ENCODE measurements at places on chromosomes 11 and 22.

DNA sequence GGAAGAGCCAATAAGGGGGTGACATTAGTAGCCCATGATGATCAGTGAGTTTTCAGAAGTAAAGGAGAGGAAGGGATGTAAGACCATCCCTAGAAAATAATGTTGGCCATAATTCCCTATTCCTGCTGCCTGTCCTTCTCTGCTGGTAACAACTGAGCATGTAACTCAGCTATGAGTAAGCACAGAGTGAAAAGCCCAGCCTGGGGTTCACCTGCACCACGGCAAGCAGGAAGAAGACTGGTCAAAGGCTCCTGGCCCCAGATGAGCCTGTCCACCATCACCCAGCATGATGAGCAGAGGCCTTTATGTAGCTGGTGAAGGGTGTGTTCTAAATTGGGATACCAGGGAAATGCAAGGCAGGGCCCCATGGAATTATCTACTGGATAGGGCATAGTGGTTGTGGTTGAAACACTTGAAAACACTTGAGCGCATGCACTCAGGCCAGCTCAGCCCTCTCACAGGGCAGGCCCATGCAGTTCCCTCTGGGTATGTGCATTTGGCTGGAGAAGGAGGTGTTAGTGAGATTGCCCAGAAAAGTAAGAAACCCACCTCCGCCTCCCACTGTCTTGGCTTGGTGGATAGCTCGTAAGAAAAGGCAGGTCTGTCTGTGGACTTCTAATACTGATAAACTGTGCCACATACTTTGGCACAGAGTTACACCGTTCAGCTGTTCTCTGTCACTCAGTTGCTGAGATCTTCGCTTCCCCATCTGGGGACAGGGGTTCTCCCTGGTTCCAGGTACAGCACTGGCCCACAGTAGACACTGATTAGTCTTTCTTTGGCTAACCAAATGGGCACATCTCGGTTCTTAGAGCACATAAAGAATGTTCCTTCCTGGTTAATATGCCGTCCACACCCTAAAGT is 86.8 kb downstream of the AMOTL1 start:
- no peak for DNase-seq

DNA sequence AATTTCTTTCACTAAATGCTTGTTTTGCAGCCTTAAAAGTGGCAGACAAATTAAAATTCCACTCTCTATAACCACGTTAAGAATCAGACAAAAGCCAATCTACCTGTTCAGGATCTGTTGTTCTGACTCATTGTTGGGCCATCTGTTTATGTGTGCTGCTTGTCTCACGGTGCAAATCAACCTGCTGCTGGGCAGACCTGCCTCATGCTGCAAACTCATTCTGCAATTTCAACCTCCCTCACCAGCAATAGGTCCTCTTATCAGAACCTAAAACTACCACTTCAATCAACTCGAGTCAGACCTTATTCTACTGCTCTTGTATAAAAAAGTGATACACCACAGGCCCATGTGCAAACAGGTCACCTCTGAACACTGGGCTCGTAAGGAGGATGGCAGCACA is 75.1 kb downstream of the LARGE2 start:
- DNase-seq: no peak

GRCh38 chr11:45090607-45091006 is 55.8 kb upstream of the PRDM11 start:
- DNase-seq: no peak

GRCh38 chr11:132330515-132330914 is 960.1 kb downstream of the NTM start:
- DNase-seq: no peak

DNA sequence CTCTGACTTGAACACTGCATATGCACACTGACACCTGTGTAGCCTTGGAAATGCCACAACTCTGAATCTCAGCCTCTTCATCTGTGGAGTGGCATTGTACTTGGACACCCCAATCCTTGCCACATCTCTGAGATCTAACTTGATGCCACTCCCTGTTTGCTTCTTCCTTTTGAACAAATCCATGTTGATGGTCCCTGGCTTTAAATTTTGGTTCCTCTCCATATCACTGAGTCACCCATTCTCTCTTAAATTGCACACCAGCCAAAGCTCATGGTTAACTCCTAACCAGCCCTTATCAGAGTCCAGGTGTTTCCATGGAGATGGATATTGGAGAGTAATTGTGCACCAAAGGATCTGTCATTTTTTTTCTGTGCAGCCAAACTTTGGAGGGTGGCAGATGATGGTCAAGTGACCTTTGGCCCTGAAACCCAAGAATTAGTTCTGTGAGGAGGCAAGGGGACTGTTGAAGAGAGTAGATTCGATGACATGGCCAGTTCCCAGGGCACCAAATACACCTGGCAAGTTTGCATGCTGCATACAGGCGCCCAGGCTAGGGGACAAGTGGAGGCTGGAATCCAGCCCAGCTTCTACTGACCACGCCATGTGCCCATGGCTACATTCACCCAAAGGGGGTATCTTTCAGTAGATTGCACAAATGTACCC is 25.1 kb upstream of the PAMR1 start:
- no peak for DNase-seq
